Stimulated activated CD4-positive, alpha-beta T cell treated with anti-CD3 and anti-CD28 coated beads, TNF-alpha, amount 100 ng/mL, for 48 hours (primary cell): ENCODE measurements at places on chromosomes 4 and X.
A peak's percentile ranks its signal among the peaks of the same experiment; 100 is the strongest.

- DNase-seq, result no peak
Observed at GRCh38 chrX:41332005-41332404, 2.0 kb upstream of the DDX3X start.

DNA sequence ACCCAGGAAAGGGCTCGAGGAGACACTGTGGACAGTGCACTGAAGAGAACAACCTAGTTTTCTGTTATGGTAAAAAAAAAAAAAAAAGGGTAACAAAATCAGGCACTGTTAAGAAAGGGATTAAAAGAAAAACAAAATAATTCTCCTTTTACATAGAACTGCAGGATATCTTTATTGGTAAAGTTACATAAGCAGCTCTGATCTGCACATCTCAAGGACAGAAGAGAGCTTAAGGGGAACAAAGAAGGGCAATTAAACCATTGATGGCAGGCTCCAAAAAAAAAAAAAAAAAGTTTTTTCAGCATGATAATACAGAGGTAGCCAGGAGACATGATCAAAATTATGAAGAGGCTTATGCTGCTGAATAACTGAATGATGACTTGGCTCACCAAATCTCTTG lies 85.0 kb downstream of the HDAC8 start:
- DNase-seq, result no peak

GRCh38 chrX:11380187-11380844 lies 87.1 kb downstream of the AMELX start:
- DNase-seq, result no peak

DNA sequence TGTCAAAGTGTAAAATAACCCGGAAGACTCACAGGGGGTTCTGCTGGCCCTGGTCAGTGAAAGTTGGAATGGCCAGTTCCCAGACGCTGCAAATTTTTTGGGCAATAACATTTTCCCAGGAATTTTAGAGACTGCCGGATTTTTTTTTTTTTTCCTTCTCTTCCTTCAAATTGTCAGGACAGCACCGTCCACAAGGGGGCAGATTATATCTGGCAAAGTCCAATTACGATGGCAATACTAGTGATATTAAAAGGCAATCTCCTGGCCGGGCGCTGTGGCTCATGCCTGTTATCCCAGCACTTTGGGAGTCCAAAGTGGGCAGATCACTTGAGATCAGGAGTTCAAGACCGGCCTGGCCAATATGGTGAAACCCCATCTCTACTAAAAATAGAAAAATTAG lies 20.5 kb downstream of the SLC25A5 start:
- DNase-seq, result no peak

DNA sequence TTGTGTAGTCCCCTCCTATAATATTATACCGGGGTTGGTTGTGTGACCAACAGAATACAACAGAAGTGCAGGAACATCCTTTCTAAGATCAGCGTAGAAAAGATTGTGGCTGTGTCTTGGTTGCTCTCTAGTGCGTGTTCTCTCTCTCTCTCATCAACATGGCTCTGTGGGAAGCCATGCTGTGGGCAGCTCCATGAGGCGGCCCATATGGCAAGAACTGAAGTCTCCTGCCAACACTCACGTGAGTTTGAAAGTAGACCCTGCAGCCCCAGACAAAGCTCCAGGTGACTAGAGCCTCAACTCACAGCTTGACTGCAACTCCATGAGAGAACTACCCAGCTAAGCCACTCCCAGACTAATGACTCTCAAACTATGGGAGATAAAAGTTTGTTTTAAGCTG lies 118.7 kb downstream of the TSPAN5 start:
- no peak for DNase-seq

DNA sequence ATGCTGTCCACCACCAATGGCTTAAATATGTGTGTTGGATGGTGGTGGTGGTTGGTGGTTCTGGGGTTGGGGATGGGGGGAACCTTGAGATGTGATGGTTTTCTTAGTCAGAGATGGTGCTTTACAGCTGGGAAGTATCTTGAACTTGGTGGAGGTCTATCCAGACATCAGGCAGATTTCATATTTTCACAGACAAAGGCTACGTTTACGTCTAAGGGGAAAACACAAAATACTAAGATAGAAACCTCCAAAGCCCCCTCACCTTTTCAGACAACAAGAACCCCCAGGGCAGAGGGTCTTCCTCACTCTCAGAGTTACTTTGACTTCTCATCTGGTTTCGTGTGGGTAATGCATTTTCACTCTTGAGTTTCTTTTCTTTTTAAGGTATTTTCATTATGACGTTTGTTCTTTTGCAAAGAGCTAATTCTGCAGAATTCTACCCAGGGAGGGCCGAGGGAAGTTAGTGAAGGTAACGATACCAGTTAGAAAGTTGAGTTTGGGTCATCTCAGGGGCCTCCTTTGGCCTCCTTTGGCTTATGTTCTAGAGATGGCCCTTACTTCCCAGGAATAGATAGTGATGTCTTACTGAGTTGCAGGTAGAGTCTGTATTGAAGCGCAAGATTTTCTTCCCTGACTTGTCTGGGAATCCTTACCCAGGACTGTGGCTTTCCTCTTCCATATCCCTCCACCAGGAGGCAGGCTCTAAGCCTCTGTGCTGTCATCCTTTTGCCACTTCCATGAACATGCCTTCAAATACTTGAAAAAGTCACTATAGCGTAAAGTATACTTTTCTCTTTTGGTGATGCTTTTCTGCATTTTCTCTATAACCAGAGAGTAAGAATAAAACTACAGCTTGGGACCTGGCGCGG lies 31.9 kb downstream of the RHOH start:
- no peak for DNase-seq

DNA sequence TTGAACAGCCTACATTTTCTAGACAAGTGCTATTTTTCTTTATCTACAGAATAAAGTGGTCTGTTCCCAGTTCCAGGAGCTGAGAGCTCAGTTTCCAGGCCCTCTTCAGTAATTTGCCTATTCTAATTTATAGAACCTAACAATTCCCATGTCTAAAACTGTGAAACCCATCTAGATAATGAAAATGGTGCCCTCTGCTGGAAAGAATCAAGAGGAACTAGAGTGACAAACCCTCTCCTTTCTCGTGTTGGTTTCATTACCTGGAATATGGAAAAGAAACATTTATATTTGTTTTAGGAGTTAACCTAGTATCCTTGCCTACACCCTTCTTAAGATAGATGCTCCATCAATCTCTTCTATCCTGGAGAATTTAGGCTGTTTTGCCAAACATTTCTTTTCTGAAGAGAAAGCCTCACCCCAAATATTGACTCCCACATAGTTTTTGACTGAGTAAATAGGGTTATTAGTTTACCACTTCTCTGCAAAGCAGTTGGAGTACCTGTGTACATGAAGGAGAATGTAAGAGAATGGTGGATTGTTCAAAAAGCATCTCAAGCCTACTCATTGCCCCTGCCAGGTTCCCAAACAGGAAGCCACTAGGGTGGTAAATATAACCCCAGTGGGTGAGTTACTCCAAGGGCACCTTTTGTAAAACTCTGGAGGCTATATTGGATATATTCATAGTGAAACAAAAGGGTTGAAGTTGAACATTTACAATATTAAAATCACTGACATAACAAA lies 121.6 kb downstream of the RASL11B start:
- peak; percentile 12 for DNase-seq

- DNase-seq, result no peak
Observed at GRCh38 chr4:172780566-172781081, 388.0 kb upstream of the GALNT7 start.

- DNase-seq, result no peak
Observed at GRCh38 chr4:24073948-24074347, 184.1 kb upstream of the PPARGC1A start.

DNA sequence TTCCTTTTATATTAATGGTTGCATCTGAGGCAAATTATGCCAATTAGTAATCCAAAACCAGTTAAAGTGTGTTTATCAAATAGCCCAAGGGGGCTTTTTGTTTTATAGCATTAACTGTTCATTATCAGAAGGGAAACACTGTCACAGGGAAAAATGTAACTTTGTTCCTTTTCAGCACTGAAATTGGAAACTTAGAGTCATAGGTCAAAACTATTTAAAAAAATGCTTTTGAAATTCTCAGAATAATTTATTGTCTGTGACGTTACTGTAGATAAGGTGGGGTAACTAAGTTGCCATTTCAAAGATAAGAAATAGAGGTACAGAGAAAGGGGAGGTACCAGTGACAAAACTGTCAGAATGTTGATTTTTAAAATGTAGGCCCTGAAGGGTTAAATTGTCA lies 129.3 kb downstream of the AKAP4 start:
- no peak for DNase-seq

GRCh38 chr4:10135260-10135659 lies 18.7 kb upstream of the WDR1 start:
- no peak for DNase-seq

- DNase-seq, result no peak
Observed at GRCh38 chr4:53637348-53637747, 46.1 kb upstream of the LNX1 start.

- no peak for DNase-seq
Observed at GRCh38 chrX:74251006-74251930, 52.7 kb upstream of the ZCCHC13 start.

DNA sequence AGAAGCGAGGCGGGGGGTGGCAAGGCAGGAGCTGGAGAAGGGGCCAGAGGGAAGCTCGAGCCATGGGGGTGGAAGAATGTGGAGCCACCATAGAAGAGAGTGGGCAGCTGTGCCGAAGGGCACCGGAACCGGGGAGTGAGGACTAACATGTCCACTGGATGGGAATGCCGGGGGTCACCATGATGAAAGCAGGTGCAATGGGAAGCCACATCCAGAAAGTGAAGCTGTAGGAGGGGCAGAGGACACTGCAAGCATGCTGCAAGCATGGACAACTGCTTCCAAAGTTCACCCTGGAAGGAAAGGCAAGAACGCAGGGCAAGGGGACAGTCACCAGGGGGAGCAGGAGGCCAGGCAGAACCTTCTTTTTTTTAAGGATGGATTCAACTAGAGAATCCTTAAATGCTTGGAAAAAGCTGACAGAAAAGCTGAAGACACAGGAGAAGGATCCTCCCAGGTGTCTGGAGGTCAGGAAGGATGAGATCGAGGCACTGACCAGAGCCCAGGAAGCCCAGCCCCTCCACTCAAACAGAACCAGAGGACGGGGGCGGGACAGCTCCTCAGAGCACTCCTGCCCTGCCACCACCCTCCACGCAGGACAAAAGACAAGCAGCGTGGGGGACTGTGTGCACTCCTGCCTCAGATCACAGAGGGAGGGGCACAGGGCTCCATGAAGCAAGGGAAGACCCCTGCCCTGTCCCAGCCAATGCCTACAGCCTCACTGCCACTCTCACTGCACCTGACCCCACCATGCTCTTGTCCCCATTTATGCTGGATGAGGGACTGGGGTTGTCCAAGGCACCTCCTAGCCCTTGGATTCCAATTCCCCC lies 169.2 kb downstream of the AFAP1 start:
- no peak for DNase-seq

- DNase-seq, result no peak
Observed at GRCh38 chr4:101290654-101291053, 56.7 kb downstream of the PPP3CA start.

- DNase-seq, result no peak
Observed at GRCh38 chr4:52824603-52825459, 37.3 kb upstream of the RASL11B start.

DNA sequence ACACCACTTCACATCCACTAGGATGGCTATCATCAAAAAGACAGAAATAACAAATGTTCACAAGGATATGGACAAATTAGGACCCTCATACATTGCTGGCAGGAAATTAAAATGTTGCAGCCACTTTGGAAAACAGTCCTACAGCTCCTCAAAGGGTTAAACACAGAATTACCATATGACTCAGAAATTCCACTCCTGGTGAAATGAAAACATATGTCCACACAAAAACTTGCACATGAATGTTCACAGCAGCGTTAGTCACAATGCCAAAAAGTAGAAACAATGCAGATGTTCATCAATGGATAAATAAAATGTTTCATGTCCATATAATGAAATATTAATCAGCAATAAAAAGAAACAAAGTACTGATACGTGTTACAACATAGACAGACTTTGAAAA lies 15.1 kb downstream of the S100G start:
- no peak for DNase-seq

DNA sequence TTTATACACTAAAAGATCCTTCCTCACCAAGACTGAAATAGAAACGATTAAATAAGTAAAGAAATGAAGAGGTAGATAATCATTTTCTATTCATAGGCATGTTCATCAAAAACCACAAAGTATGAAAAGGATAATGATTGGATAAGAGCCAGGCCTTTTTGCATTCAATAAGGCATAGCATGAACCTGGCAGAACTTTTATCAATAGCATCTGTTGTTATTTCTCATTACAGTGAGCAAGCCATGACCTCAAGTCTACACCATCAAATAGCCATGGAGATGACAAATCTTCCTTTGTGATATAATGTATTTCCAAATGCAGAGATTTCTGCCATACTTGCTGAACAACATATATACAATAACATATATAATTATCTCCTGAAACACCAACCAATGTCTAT lies 206.0 kb upstream of the SLC7A11 start:
- no peak for DNase-seq

DNA sequence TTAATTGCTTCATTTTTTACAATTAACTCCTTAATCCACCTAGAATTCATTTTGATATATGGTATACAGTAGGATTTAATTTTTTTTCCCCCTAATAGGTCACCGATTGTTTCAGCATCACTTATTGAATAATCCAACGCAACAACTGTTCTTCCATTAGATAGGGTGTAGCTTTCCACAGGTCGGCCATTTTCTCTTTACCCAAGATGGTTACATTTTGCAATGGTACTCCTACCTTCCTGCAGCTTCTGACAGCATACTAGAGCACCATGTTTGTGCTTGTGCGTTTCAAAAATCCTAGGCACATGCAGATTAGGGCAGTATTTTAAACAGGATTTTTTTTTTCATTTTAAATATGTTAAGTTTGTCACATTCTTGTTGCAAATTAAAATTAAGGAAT lies 2.3 kb downstream of the LINC00632 start:
- no peak for DNase-seq

DNA sequence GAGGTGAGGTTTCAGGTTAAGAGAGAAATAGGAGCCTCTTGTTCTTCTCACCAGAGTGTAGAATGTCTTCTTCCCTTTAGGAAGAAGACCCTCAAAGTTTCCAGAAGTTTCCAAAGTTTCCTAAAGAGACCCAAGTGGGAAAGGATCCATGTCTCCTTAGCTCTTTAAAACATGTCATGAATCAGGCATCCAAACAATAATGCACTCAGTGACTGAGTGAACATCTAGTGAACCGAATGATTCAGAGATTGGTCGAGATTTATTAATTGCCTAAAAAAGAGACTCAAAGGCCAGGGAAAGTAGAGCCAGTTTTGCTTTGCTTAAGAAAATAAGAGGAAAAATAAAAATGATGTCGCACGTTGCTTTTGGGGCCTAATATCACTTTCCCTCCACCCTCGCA lies 29.4 kb downstream of the FGF5 start:
- no peak for DNase-seq

DNA sequence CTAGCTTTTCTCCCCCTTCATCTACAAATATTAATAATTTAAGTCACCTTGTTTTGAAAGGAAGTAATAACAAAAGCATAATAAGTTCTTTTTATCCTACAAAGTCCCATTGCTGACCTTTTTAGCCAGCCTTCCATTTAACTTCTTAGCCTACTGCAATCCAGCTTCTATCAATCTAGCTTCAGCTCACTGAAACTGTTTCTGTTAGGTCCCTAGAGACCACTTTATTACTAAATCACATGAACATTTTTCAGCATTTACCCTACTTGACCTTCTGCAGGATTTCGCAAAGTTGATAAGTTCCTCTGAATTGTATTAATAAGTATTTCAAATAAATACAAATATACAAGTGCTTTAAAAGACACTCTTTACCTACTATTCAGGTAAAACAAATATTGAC lies 186.5 kb downstream of the ANTXR2 start:
- DNase-seq, result no peak

- no peak for DNase-seq
Observed at GRCh38 chr4:876780-877179, 50.9 kb upstream of the CPLX1 start.

- DNase-seq, result no peak
Observed at GRCh38 chrX:13265549-13266132, 54.2 kb downstream of the ATXN3L start.
